ENCODE measurements at places on chromosomes 4 and X.
A peak's percentile ranks its signal among the peaks of the same experiment; 100 is the strongest.

GRCh38 chrX:143768976-143769375 is 48.4 kb upstream of the SPANXN2 start:
- no peak for DNase-seq

- DNase-seq, result no peak
Observed at GRCh38 chr4:53562409-53562808, 28.9 kb downstream of the LNX1 start.

DNA sequence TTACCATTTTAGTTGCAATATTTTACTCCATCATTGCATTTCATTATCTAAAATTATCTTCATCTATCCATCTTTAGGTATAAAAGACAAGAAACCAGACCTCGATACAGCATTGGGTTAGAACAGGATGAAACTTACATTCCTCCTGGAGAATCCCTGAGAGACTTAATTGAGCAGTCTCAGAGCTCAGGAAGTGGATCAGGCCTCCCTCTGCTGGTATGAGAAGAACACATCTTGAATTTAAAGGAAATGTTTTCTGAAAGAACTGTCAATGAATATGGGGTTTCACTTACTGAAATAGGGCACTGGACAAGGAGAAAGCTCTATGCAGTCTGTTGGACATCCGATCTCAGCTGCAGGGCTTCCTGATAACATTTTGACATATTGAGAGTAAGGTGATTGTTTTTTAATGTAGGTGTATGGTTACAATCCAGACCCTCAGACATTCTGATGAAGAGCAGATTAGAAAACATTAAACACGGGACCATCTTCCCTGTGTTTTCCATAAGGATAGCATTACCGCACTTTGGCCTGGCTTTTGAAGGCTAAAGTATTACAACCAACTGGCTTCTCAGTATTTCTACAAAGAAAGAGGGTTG is 367.2 kb downstream of the BMPR1B start:
- no peak for DNase-seq

- DNase-seq, result no peak
Observed at GRCh38 chrX:104288269-104288668, 33.5 kb upstream of the ESX1 start.

DNA sequence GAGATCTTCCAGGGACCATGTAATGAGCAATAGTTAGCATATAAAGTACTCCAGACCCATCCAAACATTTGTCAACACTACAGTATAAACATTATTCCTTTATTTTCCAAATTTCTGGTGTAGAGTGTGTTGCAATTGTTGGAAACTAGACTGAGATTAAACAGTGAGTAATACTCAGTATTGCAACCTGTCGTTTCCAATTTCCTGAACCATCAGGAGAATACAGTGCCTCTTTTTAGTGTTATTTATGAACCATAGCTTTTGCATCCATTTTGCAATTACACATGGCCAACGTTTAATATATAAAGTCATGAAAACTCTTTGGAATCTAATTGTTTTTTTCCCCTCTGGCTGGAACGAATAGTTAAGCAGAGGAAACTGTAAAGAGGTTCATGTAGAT is 58.3 kb upstream of the DHRSX start:
- DNase-seq, result no peak

DNA sequence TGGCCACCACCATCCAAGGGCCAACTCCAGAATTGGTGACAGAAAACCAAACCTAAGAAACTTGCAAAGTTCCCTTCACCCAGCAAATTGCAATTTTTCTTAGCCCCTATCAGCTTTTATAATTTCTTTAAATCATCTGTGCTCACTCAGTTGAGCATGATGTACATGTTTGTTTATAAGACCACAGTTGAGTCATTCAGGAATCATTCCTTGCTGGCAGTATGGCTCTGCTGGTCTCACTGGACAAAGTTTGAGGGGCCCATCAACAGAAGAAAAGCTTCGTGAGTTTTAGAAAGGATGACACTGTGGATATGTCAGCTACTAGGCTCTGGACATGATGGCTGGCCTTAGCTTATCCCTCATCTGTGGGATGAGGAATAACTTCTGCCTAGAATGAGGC is 4.0 kb downstream of the TRPC5 start:
- DNase-seq, result no peak

DNA sequence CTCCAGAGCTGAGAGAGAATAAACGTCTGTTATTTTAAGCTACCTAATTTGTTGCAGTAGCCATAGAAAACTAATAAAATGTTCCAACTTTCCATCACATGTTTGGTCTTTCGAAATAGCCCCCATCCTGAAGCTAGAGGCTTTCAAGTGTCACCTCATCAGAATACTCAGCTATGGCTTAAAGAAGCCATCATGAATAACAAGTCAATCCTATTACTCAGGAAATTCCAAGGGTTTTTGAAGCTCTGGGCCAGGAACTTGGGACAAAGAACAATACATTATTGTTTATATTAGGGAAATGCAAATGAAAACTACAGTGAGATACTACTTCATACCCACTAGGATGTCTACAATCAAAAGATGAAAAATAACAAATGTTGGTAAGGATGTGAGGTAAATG is 42.2 kb downstream of the TBCK start:
- no peak for DNase-seq

DNA sequence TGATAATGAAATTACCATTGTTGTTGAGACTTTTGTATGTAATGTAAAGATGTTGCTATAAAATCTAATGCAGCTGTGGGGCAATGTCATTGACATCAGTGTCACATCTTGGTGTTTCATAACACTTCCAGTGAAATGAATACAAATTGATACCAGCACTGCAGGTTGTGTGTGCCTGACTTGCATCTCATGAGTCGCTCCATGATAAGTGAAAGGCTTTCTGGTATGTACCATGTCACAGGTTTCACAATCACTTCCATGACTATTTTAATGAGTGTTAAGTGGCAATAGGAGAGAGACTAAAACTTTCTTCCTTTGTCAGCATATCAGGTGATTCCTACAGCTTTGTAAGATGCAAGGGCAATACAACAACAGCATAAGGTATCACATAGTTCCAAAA is 94.4 kb downstream of the ABCB7 start:
- DNase-seq, result peak; percentile 15

DNA sequence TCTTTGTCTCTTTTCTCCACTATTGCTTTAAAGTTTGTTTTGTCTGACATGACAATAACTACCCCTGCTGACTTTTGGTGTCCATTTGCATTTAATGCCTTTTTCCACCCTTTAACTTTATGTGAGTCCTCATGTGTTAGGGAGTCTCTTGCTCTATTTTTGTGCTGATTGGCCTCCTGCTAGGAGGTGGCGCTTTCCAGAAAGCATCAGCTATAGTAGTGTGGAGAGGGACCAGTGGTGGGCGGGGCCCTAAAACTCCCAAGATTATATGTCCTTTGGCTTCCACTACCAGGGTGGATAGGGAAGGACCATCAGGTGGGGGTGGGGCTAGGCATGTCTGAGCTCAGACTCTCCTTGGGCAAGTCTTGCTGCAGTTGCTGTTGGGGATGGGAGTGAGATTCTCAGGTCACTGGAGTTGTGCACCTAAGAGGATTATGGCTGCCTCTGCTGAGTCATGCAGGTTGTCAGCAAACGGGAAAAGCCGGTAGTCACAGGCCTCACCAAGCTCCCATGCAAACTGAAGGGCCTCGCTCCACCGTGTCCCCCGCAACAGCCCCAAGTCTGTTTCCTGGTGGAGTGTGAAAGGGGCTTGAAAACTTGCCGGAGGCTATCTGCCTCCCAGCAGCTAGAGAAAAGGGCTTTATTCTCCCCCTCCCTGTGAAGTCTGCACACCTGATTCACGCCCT is 156.3 kb downstream of the CPEB2 start:
- no peak for DNase-seq

DNA sequence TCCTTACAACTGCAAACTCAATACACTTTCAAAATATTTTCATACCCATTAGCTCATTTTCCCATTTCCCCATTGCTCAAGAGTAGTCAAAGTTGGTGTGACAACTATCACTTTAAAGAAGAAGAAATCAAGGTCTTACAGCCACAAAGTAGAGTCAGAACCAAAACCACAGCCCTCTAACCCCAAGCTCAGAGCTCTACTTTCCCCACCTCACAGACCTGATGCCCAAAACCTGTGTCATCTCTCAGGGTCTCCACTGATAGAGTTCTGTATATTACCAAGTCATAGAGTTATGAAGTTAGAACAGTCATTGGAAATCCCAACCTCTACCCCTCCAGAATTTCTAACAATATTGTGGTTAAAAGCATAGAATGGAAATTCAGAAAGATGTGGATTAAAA is 505.8 kb downstream of the RAB28 start:
- DNase-seq, result no peak

DNA sequence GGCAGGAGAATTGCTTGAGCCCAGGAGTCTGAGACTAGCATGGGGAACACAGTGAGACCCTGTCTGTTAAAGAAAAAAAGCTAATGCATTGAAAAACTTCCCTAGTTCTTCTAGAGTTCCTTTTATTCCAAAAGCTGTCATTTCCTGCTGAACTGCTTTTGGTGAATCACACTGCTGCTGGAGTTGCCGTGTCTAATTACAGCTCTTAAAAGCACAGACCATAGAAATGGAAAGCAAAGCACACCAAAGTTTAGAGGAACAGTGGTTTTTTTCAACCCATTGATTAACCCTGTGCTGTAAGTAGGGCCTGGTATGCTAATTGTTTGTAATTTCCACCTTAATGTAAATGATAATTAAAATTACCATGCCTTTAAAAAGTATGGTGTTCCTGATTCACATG is 52.4 kb downstream of the SEPTIN11 start:
- no peak for DNase-seq

GRCh38 chrX:56968980-56969379 is 26.4 kb downstream of the SPIN3 start:
- DNase-seq, result no peak

- no peak for DNase-seq
Observed at GRCh38 chrX:3160756-3161155, 119.5 kb downstream of the ARSF start.

DNA sequence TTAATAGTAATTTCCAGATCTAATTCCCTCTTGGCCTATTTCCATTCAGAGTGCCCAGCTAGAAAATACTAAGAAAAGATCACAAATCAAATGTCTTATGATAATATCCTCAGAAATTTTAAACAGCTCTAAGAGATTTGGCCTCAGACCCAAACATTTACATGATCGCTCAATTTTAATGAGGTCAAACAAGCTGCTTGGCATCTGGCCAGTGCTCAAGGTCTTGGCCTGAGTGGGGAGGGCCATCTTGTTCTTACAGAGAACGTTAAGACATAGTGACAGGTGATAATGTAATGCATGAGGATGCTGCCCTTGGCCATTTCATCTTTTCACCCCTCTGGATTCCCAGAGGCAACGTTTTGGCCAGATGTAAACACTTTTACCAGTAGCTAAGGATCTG is 159.2 kb upstream of the SLC7A11 start:
- DNase-seq, result no peak

All from stimulated activated CD4-positive, alpha-beta T cell treated with anti-CD3 and anti-CD28 coated beads, Interleukin-15, amount 100 ng/mL, for 48 hours (primary cell).